ENCODE measurements at places on chromosomes 2 and 18. TPM values are rescaled to one million over a fixed set of nuclear protein-coding genes. Genes with fewer than 3 reads are reported as not detected.

GRCh38 chr2:147789720-147790119 is 55.1 kb upstream of the ACVR2A start:
- peak; percentile 70 for DNase-seq

GRCh38 chr2:46831051-46831868 is 84.3 kb downstream of the MCFD2 start:
- DNase-seq, result peak; percentile 39

GRCh38 chr2:69682525-69682924 is 39.0 kb upstream of the AAK1 start:
- DNase-seq, result no peak

GRCh38 chr18:22765896-22766295 is 167.2 kb upstream of the RBBP8 start:
- DNase-seq, result no peak

- DNase-seq, result no peak
These were observed 73.2 kb downstream of the ITSN2 start for GRCh38 chr2:24287171-24287570.

Gene CYRIA
- total RNA-seq, result not detected

Gene OTOS
- total RNA-seq, result not detected

Data from PC-3 (cell line).